Fibroblast of the aortic adventitia (primary cell): ENCODE measurements at places on chromosomes 3 and 15. TPM values are rescaled to one million over a fixed set of nuclear protein-coding genes. Genes with fewer than 3 reads are reported as not detected.

Gene ACKR2
- under 0.01 and 0.41 TPM in 2 replicates for total RNA-seq

Gene INO80
- total RNA-seq: 20.0 and 24.9 TPM in 2 replicates

Gene TXNRD3
- 13.2 and 27.9 TPM in 2 replicates for total RNA-seq

Gene LINGO1
- total RNA-seq: not detected in 2 replicates

Gene SYNPR
- not detected in 2 replicates for total RNA-seq

Gene FMN1
- total RNA-seq: 1.1 and 9.2 TPM in 2 replicates

Gene OTOL1
- not detected in 2 replicates for total RNA-seq

Gene CYP11A1
- total RNA-seq: 0.33 and 0.90 TPM in 2 replicates

Gene COL6A5
- under 0.01 TPM in 1 of 2 replicates, not detected in the other for total RNA-seq

Gene MORC1
- not detected in 2 replicates for total RNA-seq

Gene RBM6
- total RNA-seq: 48.5 and 82.5 TPM in 2 replicates

Gene SCG5
- total RNA-seq: 11.7 and 16.7 TPM in 2 replicates

Gene TRIM42
- not detected in 2 replicates for total RNA-seq

Gene LAMB2
- total RNA-seq: 202 and 937 TPM in 2 replicates

Gene CLDN16
- 0.09 TPM in 1 of 2 replicates, not detected in the other for total RNA-seq

Gene CCDC71
- total RNA-seq: 14.8 and 22.7 TPM in 2 replicates

Gene THSD4
- total RNA-seq: 28.1 and 50.9 TPM in 2 replicates

Gene ASB14
- under 0.01 TPM in 1 of 2 replicates, not detected in the other for total RNA-seq

Gene IL5RA
- 0.08 TPM in 1 of 2 replicates, not detected in the other for total RNA-seq

Gene NPAP1
- 0.16 TPM in 1 of 2 replicates, not detected in the other for total RNA-seq

Gene GREM1
- 25.1 and 181 TPM in 2 replicates for total RNA-seq

Gene DLL4
- 0.08 and 0.09 TPM in 2 replicates for total RNA-seq

Gene GOLGA6B
- total RNA-seq: not detected in 2 replicates

Gene LSMEM2
- not detected in 2 replicates for total RNA-seq

Gene BCL6
- 24.8 and 90.1 TPM in 2 replicates for total RNA-seq

Gene TM6SF1
- 0.18 TPM in 1 of 2 replicates, not detected in the other for total RNA-seq

Gene NTRK3
- 7.0 and 19.6 TPM in 2 replicates for total RNA-seq

Gene SRGAP3
- total RNA-seq: 4.6 and 6.1 TPM in 2 replicates
